ENCODE measurements at places on chromosomes 2 and 18. TPM values are rescaled to one million over a fixed set of nuclear protein-coding genes. Genes with fewer than 3 reads are reported as not detected.

DNA sequence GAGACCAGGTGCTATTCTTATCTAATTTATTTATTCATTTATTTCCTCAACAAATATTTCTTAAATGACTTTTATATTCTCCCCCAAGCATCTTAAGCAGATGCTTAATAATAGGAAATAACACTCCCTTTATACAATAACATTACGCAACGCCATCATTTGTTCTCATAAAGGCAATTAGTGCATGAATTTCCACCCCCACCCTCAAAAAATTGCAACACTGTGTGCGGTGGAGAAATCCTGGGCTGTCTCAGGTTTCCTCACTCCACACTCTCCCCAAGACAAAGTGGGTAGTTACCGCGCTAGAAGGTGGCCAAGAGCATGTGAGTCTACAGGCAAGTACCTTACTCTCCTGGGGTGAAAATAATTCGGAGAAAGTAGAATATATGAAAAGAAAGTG is 37.0 kb upstream of the CTDP1 start:
- DNase-seq, result no peak

DNA sequence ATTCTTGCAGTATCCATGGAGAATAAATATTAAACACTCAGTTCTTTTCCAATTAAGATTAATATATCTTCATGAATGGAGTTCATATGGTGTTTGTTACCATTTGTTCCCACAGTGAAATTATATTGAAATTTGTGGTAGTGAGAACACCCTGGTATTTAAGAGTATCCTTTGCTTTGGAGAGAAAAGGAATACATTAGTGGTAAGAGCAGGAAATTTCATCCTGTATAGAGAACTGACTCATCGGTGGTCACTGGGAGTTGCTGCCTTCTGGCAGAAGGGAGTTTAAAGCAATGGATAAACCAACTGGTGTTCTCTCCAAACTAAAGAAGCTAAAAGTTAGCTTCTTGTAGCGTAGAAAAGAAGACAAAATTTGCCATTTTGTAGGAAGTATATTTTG is 107.3 kb downstream of the MYO1B start:
- DNase-seq, result peak; percentile 83

The SULT1C4 gene
- not detected for total RNA-seq

DNA sequence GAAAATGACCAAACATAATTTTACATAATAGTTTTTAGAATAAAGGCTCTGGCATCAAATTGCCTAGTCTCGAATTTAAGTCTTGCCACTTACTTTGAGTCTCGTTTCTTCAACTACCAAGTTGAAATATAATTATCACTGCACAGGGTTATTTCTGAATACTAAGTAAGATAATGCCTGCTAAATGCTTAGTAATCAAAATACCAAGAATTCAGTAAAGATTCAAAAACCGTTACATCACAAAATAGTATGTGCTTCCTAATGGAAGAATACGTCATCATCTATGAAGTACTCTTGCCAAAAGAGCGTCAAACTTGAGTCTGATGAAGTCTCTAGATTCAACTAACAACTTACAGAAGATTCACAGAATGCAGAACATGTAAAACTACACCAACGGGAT is 40.5 kb downstream of the ATL2 start:
- no peak for DNase-seq

- DNase-seq, result peak; percentile 82
Measured at GRCh38 chr2:29115797-29116781, 874 bp downstream of the CLIP4 start.

The EGR4 gene
- total RNA-seq, result not detected

The CDH19 gene
- not detected for total RNA-seq

DNA sequence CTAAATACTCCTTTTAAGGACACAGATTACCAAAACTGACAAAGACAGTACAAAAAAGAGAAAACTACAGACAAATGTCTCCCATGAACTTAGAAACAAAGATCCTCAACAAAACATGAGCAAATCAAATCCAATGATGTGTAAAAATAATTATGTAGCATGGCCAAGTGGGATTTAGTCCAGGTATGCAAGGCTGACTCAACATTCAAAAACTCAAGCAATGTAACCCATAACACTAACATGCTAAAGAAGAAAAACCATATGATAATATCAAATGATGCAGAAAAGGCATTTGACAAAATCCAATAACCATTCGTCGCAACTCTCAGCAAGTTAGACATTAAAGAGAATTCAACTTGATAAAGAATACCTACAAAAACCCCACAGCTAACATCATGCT is 239.0 kb upstream of the KLHL29 start:
- DNase-seq, result no peak
